ENCODE measurements at places on chromosomes 1 and 21. TPM values are rescaled to one million over a fixed set of nuclear protein-coding genes. Genes with fewer than 3 reads are reported as not detected.

GRCh38 chr21:23936991-23937390 is 1670.3 kb downstream of the MRPL39 start:
- no peaks in the 10 kb centered on the region for H3K4me1 ChIP-seq
- no peak overlapping the region for H3K27ac ChIP-seq
- H3K36me3 ChIP-seq = no peaks in the 10 kb centered on the region
- H3K27me3 ChIP-seq = no peaks in the 10 kb centered on the region
- H3K4me3 ChIP-seq = no peak overlapping the region
- DNase-seq = no peak

- no peaks in the 10 kb centered on the region for H3K36me3 ChIP-seq
- peak overlapping the region; percentile 74 for H3K4me3 ChIP-seq
- peaks cover 40% of the 10 kb centered on the region for H3K4me1 ChIP-seq
- H3K27ac ChIP-seq = peak overlapping the region; percentile 74
Observed at GRCh38 chr1:43531906-43532584, 1.4 kb downstream of the PTPRF start.

DNA sequence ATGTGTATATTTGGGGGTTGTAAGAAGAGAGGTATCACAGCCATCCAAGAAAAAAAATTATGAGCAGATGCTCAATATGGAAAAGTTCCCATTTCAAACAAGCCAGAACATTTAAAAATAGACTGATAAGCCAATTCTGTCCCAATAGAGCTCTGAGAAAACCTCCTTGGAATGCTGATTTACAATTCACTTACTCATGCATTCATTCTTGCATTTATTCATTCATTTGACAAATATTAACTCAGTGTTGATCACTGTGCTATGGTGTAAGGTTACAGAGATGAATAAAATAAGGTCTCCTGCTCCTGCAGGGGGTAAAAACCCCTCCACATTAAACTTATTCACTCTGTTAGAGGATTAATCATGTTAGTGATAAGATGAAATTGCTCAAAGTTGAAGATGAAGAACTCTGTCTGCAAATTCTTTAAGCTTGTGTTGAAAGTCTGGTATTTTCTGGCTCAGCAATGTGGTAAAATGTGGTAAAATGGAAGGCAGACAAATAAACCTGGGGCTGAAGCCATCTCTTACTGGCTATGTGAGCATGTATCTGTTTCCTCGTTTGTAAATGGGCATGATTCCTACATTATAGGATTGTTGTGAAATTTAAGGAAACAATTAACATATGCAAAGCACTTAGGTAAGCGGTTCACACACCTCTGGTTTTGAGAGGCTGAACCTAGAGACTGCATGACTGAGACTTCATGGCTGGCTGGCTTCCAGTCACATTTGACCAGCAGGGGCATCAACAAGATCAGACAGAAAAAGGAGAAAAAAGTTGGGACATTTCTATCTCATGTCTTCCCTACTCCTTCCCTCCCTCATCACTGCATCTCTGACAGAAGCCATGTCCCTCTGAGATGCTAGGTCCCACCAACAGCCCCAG is 45.0 kb upstream of the DAB1 start:
- no peaks in the 10 kb centered on the region for H3K4me1 ChIP-seq
- H3K27me3 ChIP-seq = no peaks in the 10 kb centered on the region
- H3K36me3 ChIP-seq = no peaks in the 10 kb centered on the region
- H3K27ac ChIP-seq = no peak overlapping the region

DNA sequence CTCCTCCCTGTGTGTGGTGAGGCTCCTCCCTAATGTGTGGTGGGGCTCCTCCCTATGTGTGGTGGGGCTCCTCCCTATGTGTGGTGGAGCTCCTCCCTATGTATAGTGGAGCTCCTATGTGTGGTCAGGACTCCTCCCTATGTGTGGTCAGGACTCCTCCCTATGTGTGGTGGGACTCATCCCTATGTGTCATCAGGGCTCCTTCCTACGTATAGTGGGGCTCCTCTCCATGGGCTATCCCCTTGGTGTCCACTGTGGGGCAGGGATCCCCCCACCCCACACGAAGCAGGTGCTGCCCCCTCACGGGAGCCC is 29.6 kb downstream of the PRSS38 start:
- H3K4me3 ChIP-seq = no peak overlapping the region
- H3K4me1 ChIP-seq = no peaks in the 10 kb centered on the region
- H3K27me3 ChIP-seq = no peaks in the 10 kb centered on the region
- no peak overlapping the region for H3K27ac ChIP-seq

DNA sequence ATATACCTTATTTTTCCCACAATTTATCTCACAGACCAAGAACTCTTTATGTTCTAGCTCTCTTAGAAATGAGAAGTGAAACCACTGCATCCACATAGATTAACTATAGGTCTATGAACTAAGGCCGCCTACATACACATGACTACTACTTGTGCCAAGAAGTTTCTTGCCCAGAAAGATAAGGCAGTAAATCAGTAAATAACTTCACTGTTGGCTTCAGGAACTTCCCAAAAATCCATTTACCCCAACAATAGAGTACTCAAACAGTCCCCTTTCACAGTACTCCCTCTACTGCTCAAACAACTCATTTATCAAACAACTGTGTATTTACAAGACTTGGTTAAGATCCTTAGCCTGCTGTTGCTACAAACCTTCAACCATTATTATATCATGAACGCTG is 96.5 kb downstream of the NME7 start:
- no peaks in the 10 kb centered on the region for H3K27me3 ChIP-seq
- no peaks in the 10 kb centered on the region for H3K4me1 ChIP-seq
- DNase-seq = no peak
- H3K4me3 ChIP-seq = no peak overlapping the region

GRCh38 chr1:224458996-224459395 is 24.4 kb upstream of the WDR26 start:
- peak overlapping the region; percentile 30 for H3K27ac ChIP-seq
- no peak for DNase-seq
- H3K27me3 ChIP-seq = no peaks in the 10 kb centered on the region
- no peak overlapping the region for H3K4me3 ChIP-seq
- H3K36me3 ChIP-seq = no peaks in the 10 kb centered on the region

DNA sequence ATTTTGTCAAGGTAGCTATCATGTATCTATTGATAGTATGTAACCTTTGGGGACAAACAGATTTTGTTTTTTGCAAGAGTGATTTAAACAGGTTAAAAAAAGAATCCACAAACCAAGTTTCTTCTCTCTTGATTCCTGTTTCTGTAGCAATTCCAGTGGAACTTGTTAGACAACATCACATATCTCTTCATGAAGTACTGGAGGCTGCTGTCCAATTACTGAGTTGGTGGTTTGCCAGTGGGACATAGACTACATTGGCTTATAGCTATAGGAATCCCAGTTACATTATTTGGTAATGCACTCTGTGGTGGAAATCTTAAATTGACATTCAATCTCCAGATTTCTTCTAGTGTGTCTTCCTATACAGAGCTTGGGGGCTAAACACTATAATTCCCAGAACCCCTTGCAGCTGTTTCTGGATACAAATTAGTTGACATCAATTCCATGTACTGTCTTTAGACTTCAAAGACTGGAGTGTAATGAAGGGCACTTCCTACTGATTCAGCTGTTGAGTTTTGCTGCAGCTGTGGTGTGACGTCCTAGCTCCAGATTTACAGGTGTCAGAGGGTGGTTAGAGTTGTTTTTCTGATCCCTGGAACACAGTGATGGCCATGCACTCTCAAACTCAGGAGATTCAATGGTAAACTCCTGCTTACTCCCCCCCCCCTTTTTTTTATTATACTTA is 29.4 kb upstream of the GCLM start:
- no peak overlapping the region for H3K4me3 ChIP-seq
- no peak for DNase-seq
- H3K36me3 ChIP-seq = no peaks in the 10 kb centered on the region
- H3K27ac ChIP-seq = no peak overlapping the region
- no peaks in the 10 kb centered on the region for H3K27me3 ChIP-seq

DNA sequence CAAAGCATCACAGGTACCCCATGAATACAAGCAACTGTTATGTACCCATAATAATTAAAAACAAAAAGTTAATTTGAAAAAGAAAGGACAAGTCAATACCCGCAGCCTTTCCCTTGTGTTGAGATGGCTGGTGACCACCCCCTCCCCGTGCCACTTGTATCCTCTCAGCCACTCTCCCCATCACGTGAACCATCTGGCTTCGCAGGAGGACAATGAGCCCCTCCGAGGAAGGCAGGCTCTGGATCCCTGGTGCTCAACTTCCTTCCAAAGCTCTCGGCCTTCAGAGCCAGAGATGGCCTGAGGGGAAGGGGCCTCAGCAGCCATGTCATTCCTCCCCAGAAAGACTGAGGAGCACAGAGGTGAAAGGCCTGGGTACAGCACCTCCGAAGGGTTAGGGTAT is 120.4 kb upstream of the RAB4A start:
- H3K27me3 ChIP-seq = no peaks in the 10 kb centered on the region
- no peaks in the 10 kb centered on the region for H3K36me3 ChIP-seq
- no peaks in the 10 kb centered on the region for H3K4me1 ChIP-seq
- DNase-seq = no peak
- H3K4me3 ChIP-seq = no peak overlapping the region

DNA sequence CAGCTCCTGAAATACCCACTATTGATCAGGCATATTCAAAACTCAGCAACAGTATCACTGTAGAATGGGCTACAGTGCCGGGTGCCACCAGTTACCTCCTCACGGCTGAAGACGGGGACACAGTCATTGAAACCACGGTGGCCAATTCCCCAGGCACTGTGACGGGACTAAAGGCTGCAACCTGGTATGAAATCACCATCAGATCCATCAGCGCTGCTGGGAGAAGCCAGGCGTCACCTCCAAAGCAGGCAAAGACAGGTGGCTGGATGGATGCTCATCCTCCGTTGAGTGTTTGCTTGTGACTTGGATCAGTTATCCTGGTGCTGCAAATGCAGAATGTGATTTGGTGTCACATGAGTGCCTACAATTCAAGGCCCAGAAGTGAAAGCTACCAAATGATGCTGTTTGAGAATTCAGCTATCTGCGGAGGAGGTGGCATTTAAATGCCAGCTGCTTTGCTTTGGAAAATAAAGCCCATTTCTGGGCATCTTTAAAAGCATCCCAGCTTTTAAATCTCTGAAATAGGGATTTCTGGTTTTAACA is 5.1 kb downstream of the FNDC7 start:
- DNase-seq = no peak
- H3K4me1 ChIP-seq = no peaks in the 10 kb centered on the region
- no peaks in the 10 kb centered on the region for H3K36me3 ChIP-seq
- H3K4me3 ChIP-seq = no peak overlapping the region
- H3K27ac ChIP-seq = no peak overlapping the region
- no peaks in the 10 kb centered on the region for H3K27me3 ChIP-seq

DNA sequence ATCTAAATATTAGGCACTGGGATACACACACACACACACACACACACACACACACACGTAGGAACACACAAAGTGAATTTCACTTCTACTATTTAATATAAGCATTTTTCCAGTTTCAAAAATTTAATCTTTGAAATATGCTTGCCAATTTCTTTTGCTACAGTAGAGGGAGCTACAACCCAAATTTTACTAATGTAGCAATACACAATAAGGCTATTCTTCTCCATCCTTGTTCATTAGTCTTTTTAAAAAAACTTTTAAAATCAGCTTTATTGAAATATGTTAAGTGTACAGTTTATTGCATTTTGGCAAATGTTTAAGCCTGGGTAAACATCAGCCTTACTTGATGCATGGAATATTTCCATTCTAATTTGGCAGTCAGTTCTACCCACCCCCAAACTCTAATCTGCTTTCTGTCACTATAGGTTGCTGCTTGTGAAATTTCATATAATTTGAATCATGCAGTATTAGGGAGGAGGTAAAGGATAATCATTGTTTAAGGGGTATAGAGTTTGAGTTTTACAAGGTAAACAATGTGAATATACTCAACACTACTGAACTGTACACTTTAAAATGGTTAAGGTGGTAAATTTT is 93.0 kb upstream of the TENT5C start:
- no peak overlapping the region for H3K4me3 ChIP-seq
- DNase-seq = no peak
- no peak overlapping the region for H3K27ac ChIP-seq
- no peaks in the 10 kb centered on the region for H3K27me3 ChIP-seq

DNA sequence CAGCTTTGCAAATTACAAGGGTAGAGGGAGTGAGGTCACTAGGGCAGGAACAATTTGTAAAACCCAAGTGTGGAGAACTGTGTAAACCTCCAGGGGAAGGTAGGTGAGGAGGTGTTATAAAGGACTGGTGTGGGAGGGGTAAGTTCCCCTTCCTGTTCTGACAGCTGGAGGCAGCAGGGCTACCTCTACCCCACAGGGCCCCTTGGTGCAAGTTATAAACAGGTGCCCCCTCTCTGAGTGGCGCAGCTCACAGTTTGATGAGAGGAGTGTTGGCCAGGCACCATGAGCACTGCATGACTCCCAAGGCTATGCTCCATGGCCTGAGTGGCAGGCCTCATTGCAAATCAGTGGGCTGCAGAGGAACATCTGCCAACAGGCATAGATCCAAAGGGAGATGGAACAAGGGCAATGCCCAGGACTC is 41.0 kb downstream of the MFSD2A start:
- no peak overlapping the region for H3K27ac ChIP-seq
- no peaks in the 10 kb centered on the region for H3K27me3 ChIP-seq
- no peaks in the 10 kb centered on the region for H3K36me3 ChIP-seq
- no peak overlapping the region for H3K4me3 ChIP-seq
- DNase-seq = no peak

DNA sequence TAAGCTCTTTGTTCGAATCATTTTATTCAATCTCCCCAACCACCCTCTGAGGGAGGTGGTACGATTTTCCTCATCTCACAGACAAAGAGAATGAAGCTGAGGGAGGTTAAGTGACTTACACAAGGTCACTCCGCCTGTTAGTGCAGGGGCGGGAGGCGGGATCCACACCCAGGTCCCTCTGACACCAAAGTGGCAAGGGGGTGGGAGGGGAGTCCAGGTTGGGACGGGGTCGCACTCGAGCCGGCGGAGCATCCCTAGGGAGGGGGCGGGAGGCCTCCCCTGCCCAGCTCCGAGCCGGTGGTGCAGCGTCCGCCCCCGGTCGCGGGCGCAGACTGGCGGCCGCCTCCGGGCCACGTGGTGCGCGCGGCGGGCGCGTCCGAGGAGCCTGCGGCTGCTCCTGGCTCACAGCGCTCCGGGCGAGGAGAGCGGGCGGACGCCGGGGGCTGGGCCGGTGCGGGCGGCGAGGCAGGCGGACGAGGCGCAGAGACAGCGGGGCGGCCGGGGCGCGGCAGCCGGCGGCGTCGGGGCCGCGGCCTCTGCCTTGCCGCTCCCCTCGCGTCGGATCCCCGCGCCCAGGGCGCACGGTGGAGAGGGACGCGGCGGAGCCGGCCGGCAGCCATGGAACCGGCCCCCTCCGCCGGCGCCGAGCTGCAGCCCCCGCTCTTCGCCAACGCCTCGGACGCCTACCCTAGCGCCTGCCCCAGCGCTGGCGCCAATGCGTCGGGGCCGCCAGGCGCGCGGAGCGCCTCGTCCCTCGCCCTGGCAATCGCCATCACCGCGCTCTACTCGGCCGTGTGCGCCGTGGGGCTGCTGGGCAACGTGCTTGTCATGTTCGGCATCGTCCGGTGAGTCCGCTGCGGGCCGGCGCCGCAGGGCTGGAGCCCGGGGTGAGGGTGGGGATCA is at the start of gene OPRD1:
TSS of gene OPRD1 (plus strand) at position 405 of the 903 bp plus-strand sequence. CDS start at position 619, 214 bp downstream.
- H3K27me3 ChIP-seq = no peaks in the 10 kb centered on the region
- H3K4me3 ChIP-seq = no peak within 1 kb of the TSS
- DNase-seq = no peak
- H3K27ac ChIP-seq = no peak within 1 kb of the TSS
- H3K4me1 ChIP-seq = peaks cover 4% of the 10 kb centered on the region
- no peaks in the 10 kb centered on the region for H3K36me3 ChIP-seq

Gene PCAT6
- 1.7 TPM for total RNA-seq

Gene PRRX1
- total RNA-seq = 16.6 TPM

Gene FHAD1
- total RNA-seq = 2.0 TPM

Gene RIPK4
- 17.3 TPM for total RNA-seq

Gene OLFML3
- total RNA-seq = 36.6 TPM

Gene NLRP3
- total RNA-seq = 6.8 TPM

Gene NBPF20
- 3.9 TPM for total RNA-seq

Gene FCN3
- total RNA-seq = 450 TPM

Gene WNT4
- 1.0 TPM for total RNA-seq

Gene LAMC2
- total RNA-seq = 10.5 TPM

Gene CCDC30
- 7.0 TPM for total RNA-seq
